Prostate gland (tissue), 2 donors: ENCODE measurements at places on chromosomes 16 and 17.

DNA sequence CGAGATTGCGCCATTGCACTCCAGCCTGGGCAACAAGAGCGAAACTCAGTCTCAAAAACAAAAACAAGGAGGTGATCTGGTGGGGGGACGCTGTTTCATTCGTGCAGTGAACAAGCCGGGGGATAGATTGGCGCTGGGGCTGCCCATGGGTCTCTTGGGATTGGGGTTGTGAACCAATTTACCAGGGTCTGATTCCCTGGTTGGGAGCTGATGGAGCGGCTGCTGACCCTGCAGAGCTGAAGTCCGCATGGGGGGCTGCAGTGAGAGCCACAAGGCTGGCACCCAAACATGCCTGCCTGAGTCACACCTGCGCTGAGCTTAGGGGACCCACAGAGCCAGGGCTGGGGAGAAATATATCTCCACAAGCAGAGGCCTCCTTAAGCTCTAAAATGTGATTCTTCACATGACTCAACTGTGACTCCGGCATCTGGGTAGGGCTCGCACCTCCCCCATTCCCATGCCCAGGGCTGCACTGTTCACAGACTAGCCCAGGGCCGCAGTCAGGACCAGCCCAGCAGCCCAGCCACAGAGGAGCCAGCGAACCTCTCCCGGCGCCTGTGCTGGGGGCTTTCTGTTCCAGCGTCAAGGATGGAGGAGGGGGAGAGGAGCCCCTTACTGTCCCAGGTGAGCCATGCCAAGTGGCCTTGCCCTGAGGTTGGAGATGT, 5.0 kb downstream of the TSPAN10 start:
- no peaks in the 10 kb centered on the region for H3K27me3 ChIP-seq
- H3K4me3 ChIP-seq, result no peak overlapping the region

DNA sequence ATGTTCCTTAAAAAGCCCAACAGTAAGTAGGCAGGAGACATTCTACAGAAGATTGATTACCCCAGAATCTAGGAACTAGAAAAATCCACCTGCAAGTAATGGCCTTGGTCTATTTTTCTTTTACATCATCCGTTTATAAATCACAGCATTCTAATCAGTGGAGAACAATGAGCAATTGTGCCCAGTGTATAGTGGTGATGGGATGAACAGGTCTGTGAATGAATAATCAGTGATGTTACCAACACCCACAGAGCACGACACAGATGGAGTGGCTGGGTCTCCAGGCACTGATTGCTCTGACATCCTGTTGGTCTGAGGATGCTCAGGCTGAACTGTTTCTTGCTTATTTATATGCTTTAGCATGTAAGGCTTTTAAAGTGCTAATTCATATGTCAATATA, 1251.2 kb upstream of the CDH8 start:
- no peak overlapping the region for H3K4me3 ChIP-seq
- DNase-seq, result no peak
- H3K27me3 ChIP-seq, result no peaks in the 10 kb centered on the region

DNA sequence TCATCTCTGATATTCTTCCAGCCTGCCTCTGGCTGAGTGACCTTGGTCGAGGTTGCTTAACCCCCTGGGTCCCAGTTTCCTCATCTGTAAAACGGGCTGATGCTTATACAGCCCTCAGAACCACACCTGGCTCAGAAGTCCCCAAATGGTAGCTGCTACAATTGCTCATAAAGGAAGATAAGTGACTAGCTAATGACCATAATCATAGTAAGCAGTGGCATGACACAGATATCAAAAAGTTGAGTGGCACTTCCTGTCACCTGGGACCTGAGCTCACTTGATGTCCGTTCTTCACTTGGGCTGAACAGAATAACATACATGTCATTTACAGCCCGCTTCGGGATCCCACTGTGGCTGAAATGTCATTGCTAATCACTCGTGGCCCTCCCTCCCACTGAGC, 1.8 kb downstream of the MGRN1 start:
- peak overlapping the region; percentile 100 for H3K4me3 ChIP-seq
- H3K27me3 ChIP-seq, result no peaks in the 10 kb centered on the region
- H3K36me3 ChIP-seq, result no peaks in the 10 kb centered on the region

DNA sequence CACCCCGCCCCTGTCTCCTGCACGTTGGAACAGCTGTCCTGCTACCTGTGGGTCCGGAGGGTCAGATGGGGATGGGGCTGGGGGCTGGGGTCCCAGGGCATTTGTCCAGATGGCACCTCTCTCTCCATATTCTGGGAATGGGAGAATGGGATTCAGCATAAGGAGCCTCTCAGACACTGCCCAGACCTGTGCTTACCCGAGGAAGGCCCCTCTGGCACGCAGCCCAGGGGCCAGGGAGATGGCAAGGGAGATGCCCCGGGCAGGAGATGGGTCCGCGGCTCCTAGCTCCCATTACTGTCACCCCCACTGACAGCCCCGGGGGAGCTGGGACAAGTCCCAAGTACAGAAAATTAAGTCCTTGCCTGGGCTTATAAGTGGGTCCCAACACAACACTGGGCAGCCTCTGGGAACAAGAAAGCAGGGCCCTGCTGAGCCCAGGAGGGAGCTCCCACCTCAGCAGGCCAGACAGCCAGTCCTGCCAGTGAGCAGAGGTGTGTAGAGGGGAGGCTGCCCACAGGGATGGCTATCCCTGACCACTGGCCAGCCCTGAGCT, 1.8 kb downstream of the VASN start:
- peak overlapping the region; percentile 82 for H3K4me3 ChIP-seq
- H3K36me3 ChIP-seq, result no peaks in the 10 kb centered on the region
- H3K4me1 ChIP-seq, result peaks cover 42% of the 10 kb centered on the region
- DNase-seq, result no peak

GRCh38 chr16:52547834-52548215, 882 bp upstream of the TOX3 start:
- no peaks in the 10 kb centered on the region for H3K4me1 ChIP-seq
- no peak overlapping the region for H3K4me3 ChIP-seq
- no peak for DNase-seq
- no peaks in the 10 kb centered on the region for H3K36me3 ChIP-seq

DNA sequence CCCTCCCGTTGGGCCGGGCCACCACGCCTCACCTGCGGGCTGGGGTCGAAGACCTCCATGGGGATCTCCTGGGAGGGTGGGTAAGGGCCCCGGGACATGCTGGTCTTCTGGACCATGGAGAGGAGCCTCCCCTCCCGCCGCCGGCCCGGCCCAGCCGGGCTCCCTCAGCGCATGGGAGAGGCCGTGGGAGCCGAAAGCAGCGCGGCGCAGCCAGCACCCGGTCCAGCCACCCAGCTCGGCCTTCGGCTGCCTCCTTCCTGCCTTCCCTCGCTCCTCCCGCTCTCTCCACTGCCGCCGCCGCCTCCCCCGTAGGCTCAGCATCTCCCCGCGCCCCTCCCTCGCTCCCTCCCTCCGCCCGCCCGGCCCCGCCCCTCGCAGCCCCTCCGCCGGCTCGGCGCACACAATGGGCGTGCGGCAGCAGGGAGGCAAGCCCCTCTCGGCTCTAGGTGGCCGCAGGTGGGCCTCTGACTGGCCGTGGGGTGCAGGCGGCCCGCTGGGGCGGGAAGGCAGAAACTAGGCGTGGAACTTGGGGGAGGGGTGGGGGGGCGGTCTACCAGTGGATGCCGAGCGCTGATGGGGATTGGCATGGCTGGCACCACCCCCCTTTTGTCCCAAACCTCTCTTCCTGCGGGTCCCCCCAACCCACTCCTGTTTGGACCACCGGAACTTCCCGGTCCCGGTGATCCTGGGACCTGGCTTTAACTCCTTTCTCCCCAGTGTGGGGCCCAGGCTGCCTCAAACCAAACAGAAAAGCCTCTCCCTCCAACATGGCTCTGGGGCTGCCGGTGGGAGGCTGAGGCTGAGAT, at the start of gene CACNB1:
Gene CACNB1, minus strand, starts transcription at position 290 of the 806 bp plus-strand sequence. Its CDS starts 174 bp downstream, at position 116.
- no peaks in the 10 kb centered on the region for H3K36me3 ChIP-seq
- peak within 1 kb of the TSS; percentile 67 for H3K4me3 ChIP-seq
- H3K27ac ChIP-seq, result peak within 1 kb of the TSS; percentile 61
- no peaks in the 10 kb centered on the region for H3K27me3 ChIP-seq
- DNase-seq, result peak; percentile 56

- H3K4me1 ChIP-seq, result no peaks in the 10 kb centered on the region
- H3K27me3 ChIP-seq, result no peaks in the 10 kb centered on the region
- peak overlapping the region; percentile 6 for H3K4me3 ChIP-seq
Observed at GRCh38 chr16:3065742-3066439, 451 bp downstream of the IL32 start.

DNA sequence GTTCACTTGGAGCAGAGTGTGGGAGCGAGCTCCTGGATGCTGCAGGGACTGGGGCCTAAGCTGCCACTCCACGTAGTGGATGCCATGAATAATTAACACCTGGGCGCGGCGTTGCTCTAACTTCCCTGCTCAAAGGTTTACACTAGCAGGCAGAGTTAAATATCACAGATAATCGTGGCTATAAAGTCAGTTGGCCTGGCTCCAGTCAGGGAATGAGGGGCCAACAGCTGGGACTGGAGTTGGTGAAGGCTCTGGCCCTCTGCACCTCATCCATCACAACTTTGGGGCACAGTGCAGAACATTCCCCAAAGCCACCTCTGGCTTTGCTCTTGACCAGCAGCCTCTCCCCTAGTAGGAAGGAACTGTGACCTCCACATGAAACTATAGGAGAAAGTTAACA, 10.9 kb downstream of the HOXB4 start:
- no peak for DNase-seq
- H3K4me1 ChIP-seq, result no peaks in the 10 kb centered on the region
- H3K4me3 ChIP-seq, result no peak overlapping the region
- no peak overlapping the region for H3K27ac ChIP-seq
- peaks cover 6% of the 10 kb centered on the region for H3K27me3 ChIP-seq
- H3K36me3 ChIP-seq, result no peaks in the 10 kb centered on the region

GRCh38 chr17:81032641-81033480, 2.1 kb upstream of the BAIAP2 start:
- no peaks in the 10 kb centered on the region for H3K36me3 ChIP-seq
- H3K4me1 ChIP-seq, result peaks cover 17% of the 10 kb centered on the region
- H3K4me3 ChIP-seq, result no peak overlapping the region
- H3K27ac ChIP-seq, result peak overlapping the region; percentile 76
- no peaks in the 10 kb centered on the region for H3K27me3 ChIP-seq

DNA sequence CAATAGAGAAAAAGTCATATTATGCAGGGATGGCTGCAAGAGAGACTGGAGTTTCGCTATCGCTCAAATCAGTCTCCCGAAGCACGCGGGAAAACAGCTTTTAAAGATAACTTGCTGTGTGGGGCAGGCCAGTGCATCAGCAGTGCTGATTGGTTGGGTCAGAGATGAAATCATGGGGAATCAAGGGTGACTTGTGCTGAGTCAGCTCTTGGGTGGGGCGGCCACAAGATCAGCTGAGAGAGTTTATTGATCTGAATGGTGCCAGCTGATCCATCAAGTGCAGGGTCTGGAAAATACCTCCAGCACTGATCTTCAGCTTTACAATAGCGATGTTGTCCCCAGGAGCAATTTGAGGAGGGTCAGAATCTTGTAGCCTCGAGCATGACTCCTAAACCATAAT, 430.5 kb downstream of the RBFOX1 start:
- no peak for DNase-seq
- no peak overlapping the region for H3K4me3 ChIP-seq
- no peaks in the 10 kb centered on the region for H3K27me3 ChIP-seq
- no peak overlapping the region for H3K27ac ChIP-seq
- no peaks in the 10 kb centered on the region for H3K4me1 ChIP-seq

GRCh38 chr17:70119983-70120382, 45.0 kb downstream of the KCNJ16 start:
- no peaks in the 10 kb centered on the region for H3K4me1 ChIP-seq
- no peak overlapping the region for H3K27ac ChIP-seq
- no peaks in the 10 kb centered on the region for H3K36me3 ChIP-seq
- H3K27me3 ChIP-seq, result no peaks in the 10 kb centered on the region
- no peak overlapping the region for H3K4me3 ChIP-seq
- no peak for DNase-seq

GRCh38 chr17:20206068-20206467, 196.9 kb downstream of the SPECC1 start:
- DNase-seq, result peak; percentile 34
- no peaks in the 10 kb centered on the region for H3K36me3 ChIP-seq
- no peaks in the 10 kb centered on the region for H3K4me1 ChIP-seq
- peak overlapping the region; percentile 22 for H3K27ac ChIP-seq
- H3K27me3 ChIP-seq, result no peaks in the 10 kb centered on the region

GRCh38 chr17:35727635-35728034, 3.8 kb upstream of the RASL10B start:
- H3K4me1 ChIP-seq, result peaks cover 4% of the 10 kb centered on the region
- no peaks in the 10 kb centered on the region for H3K27me3 ChIP-seq
- DNase-seq, result no peak
- no peak overlapping the region for H3K27ac ChIP-seq

- H3K4me1 ChIP-seq, result peaks cover 11% of the 10 kb centered on the region
- no peak overlapping the region for H3K27ac ChIP-seq
- DNase-seq, result no peak
- no peaks in the 10 kb centered on the region for H3K36me3 ChIP-seq
Observed at GRCh38 chr17:1934901-1935300, 90.2 kb downstream of the RTN4RL1 start.

DNA sequence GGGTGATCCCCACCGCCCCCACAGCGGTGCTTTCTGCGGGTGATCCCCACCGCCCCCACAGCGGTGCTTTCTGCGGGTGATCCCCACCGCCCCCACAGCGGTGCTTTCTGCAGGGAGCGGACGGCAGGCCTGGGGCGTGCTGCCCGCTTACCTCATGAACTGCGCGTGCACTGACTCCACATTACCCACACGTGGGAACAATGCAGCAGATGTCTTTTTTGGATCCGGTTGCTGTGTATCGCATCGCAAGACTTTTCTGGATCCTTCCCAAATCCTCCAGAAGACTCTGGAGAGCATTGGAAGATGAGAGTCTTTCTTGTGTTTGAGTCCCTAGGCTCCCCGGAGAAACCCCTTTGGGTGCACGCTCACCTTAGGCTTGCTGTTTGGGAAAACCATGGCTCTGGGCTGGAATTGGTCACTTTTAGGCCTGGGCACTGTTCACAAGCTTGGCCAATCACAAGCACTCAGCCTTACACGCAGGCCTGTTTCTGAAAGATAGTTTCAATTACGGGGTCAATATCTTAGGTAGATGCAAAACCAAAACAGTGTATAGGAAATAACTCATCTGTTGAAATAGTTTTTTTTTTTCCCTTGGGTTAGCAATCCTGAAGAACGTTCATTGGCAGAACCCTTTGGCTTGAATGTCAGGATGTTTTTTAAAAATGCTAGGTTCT, 201.8 kb downstream of the RPTOR start:
- no peak overlapping the region for H3K4me3 ChIP-seq
- H3K27me3 ChIP-seq, result no peaks in the 10 kb centered on the region
- H3K4me1 ChIP-seq, result no peaks in the 10 kb centered on the region
- DNase-seq, result no peak
- H3K27ac ChIP-seq, result no peak overlapping the region
- H3K36me3 ChIP-seq, result no peaks in the 10 kb centered on the region

DNA sequence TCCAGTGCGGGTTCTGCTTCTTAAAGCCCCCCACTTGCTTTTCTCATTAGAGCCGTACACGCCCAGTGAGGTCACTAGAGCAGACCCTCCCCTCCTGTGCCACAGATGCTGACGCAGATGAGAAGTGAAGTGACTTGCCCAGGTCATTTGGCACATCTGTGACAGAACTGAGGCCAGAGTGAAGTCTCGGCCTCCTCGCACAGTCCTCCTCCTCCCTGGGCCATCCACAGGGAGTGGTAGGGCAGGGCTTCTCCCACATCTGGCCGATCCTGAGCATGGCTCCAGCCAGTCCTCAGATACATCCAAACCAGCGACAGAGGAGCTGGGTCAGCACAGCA, 15.3 kb upstream of the TBX2 start:
- H3K4me3 ChIP-seq, result no peak overlapping the region
- DNase-seq, result no peak
- no peak overlapping the region for H3K27ac ChIP-seq
- no peaks in the 10 kb centered on the region for H3K36me3 ChIP-seq
- H3K4me1 ChIP-seq, result no peaks in the 10 kb centered on the region
- no peaks in the 10 kb centered on the region for H3K27me3 ChIP-seq

GRCh38 chr16:31020536-31020935, 10.1 kb upstream of the STX1B start:
- no peaks in the 10 kb centered on the region for H3K27me3 ChIP-seq
- H3K27ac ChIP-seq, result no peak overlapping the region
- DNase-seq, result no peak
- no peaks in the 10 kb centered on the region for H3K4me1 ChIP-seq
- H3K4me3 ChIP-seq, result no peak overlapping the region
- H3K36me3 ChIP-seq, result no peaks in the 10 kb centered on the region
